Astrocyte of the spinal cord (primary cell): ENCODE measurements at places on chromosomes 5 and 9.
A peak's percentile ranks its signal among the peaks of the same experiment; 100 is the strongest.

- no peak for DNase-seq
Measured at GRCh38 chr9:132806723-132807421, 71.2 kb downstream of the AK8 start.

- DNase-seq = no peak
Measured at GRCh38 chr5:28066856-28067255, 1028.5 kb upstream of the CDH9 start.

GRCh38 chr5:135891791-135892190, 3.9 kb downstream of the IL9 start:
- no peak for DNase-seq

DNA sequence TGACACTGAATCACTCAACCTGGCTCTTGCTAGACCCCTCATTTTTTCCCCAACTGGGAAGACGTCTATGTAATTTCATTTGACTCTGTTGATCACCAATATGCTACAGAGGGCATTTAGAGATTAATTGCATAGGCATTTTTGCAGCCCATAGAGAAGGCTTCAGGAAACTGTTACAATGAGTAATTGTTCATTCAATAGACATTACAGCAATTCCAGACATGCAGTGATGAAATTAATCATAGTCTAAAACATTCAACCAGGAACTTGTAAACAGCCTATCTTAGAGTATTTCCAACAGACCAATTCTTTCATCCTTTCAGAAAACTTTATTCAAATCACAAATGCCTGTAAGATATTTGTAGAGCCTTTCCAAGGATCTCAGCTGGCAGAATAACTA, 122.3 kb downstream of the MARCHF11 start:
- no peak for DNase-seq

DNA sequence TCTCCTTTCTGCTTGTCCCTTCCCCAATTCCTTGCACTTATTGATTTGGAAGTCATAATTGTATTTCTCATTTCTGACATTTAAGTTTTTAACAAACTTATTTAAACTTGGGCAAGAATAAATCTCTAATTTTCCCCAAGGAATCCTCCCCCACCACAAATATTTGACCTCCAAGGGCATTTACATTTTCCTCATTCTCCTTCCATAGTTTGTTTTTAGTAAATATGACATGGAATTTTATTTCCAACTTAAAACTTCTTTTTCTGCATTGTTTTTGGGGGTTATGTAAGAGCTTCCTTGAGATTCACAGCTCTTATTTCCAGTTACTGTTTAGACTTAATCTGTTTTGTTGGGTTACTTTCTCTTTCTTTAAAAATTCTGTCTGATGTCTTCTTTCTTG, 64.9 kb downstream of the ZNF618 start:
- no peak for DNase-seq

DNA sequence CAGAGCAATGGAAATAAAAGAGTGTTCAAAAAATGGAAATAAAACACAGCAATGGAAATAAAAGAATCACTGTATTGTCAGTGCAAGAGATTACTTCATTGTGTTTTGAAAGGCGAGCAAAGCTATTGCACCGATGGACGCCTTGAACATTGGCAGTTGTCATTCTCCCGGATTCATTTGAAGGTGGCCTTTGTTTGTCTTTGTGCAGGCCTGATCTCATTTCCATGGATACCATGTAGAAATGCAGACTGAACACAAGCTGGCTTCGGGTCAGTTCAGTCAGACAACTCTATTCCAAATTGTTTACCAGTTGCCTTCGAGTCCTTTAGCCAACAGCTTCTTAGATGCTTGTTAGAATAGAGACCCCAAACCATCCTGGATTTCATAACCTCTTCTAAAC, 8.3 kb downstream of the ITGA2 start:
- DNase-seq = no peak

DNA sequence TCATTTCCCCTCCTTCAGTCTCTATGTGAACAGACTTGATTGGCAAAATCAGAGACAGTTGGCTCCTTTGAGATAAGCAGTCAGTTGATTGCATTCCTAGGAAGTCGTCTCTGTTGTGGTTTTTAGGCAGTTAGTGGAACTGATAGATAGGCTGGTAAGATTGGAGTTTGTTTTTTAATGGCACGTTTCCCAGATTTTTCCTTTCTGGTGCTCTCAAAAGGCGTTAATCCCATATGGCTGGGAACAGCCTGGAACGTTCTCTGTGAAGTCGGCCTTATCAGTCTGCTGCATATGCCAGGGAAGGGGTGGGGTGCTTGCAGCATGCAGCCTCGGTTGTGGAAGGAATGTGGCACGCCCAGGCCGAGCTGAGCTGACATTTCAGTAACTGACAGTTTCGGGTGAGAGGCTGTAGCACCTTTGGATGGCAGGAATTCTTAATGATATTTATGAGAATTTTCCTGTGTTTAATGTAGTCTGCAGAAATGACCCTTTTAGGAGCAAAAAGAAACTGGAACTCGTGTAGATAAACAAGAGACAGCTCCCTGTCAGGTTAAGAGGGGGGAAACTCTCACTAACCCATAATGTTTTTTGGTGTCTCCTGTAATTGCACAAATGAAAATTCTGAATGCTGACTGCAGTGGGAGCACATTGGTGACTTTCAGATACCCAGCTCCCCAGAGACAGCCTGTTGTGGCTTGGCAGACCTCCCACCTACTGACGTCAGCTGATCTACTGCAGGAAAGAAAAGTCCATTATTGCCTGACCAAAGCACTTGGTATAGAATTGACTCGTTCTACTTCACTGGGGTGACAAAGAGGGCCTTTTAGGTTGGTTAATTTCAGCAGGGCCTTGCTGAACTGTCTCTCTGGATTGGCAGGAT, 6.3 kb downstream of the SPTAN1 start:
- DNase-seq = peak; percentile 94

DNA sequence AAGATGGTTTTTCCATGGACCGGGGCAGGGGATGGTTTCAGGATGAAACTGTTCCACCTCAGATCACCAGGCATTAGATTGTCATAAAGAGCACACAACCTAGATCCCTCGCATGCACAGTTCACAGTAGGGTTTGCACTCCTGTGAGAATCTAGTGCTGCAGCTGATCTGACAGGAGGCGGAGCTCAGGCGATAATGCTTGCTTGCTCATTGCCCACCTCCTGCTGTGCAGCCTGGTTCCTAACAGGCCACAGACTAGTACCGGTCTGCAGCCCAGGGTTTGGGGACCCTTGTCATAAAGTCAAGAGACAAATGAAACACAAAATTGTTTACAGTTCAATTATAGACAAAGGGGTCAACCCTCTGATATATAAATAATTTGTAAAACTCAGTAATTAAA, 101.7 kb downstream of the RANBP17 start:
- DNase-seq = peak; percentile 4

GRCh38 chr5:66617991-66618768, 22.0 kb downstream of the MAST4 start:
- DNase-seq = no peak

- DNase-seq = no peak
Measured at GRCh38 chr5:110463106-110463505, 263.4 kb downstream of the TMEM232 start.

DNA sequence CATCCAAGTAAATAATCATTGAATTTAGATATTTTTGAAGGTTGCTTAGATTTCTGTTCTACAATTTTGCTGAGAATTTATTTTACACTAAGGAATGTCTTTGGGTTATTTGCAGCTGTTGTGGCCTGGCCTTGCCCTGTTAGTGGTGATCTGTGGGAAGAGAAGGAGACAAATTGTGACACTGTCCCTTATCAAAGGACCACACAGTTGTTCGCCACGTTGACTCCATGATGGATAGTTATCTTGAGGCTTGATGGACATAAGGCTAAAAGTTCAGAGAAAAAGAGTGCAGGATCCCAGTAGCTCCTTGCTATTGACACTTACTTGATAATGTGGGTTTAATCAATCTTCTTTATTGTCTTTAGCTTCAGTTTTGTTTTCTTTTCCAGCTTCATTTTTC, 186.6 kb upstream of the MEF2C start:
- DNase-seq = no peak

GRCh38 chr5:153678617-153679329, 188.3 kb downstream of the GRIA1 start:
- no peak for DNase-seq

- DNase-seq = no peak
Measured at GRCh38 chr5:104345222-104346016, 782.8 kb upstream of the NUDT12 start.

DNA sequence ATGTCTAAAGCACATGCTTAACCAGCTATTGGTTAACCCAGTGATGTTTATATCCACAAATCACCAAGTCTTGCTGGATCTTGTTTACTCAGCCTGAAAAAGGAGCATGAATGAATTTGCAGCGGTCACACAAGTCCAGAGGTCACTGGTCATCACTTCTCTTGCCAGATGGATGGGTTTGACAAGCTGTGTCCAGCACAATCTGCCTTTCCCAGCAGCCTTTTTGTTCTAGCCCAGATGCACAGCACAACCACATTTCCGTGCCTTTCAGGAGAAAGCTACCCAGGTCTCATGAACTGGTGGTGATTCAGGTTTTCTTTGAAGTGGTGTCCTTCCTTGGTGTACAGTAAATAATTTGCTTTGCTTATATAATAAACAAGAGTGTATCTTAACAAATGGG, 32.1 kb downstream of the TMEM252 start:
- DNase-seq = no peak

- DNase-seq = no peak
Measured at GRCh38 chr5:135951807-135952206, 3.0 kb downstream of the LECT2 start.

GRCh38 chr9:12963537-12963936, 188.7 kb downstream of the LURAP1L start:
- DNase-seq = no peak

- DNase-seq = no peak
Measured at GRCh38 chr5:170332058-170332457, 34.5 kb upstream of the LCP2 start.

DNA sequence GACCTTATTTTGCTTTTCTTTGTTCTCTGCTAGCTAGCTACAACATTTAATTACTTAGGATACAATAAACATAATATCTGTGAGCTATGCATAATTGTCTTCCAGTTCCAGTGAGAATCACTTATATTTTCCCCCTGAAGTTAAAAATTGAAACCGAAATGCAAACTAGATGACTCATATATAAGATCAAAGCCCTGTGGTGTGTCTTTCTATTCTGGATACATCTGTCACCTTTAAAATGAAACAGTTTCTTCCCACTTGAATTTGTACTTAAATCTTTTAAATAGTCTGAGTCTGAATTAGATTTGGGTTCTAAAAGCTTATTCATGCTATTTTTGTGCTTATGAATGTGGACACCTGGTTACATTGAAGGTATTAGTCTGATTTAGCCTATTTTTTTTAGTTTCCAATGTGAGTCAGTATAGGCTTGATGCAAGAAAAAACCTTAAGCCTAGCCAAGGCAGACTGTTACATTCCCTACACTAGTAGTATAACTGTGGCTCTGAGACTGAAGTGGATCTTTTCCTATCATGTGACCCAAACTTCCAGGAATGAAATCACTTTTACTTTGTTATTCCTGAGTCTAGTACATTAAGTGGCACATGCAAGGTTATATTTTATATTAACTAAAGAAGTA, 703.5 kb upstream of the RGMB start:
- peak; percentile 20 for DNase-seq

GRCh38 chr5:132896685-132897084, 23.2 kb downstream of the LEAP2 start:
- no peak for DNase-seq

- DNase-seq = no peak
Measured at GRCh38 chr5:176593273-176593869, 16.6 kb downstream of the GPRIN1 start.

GRCh38 chr5:9928326-9928725, 298.2 kb upstream of the TAS2R1 start:
- no peak for DNase-seq

GRCh38 chr5:125269926-125270325, 523.5 kb upstream of the ZNF608 start:
- DNase-seq = no peak

- peak; percentile 56 for DNase-seq
Measured at GRCh38 chr9:22452415-22453010, 5.9 kb downstream of the DMRTA1 start.

DNA sequence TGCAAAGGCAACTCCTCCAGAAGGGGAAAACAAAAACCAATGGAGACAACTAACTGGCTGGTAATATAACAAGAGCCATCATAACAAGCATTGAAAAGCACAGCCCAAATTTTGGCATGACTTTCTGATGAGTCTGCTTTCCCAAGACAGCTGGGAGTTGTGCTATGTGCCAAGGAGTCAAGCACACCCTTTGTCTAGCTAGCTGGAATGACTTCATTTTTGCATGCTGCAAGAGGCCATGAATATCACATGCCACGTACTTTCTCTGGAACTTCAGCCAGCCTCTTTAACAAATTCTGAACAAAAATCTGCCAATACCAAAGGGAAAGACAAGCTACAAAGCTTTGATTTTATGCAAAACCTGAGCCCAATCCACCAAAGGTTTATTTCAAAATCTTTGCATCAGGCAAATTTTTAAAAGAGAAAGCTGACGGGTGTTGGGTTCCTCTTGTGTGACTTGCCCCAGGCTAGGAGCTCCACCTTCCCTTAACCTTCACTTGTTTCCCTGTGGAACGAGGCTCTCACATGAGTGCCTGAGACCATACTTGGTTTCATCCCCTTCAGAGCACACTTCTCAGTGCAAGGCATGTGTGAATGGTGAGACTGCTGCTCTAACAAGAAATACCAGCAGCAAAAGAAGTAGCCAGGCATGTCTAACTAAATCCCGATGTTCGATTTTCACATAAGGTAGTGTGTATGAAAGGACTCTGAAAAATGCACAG, 47.3 kb downstream of the S1PR3 start:
- peak; percentile 85 for DNase-seq

- no peak for DNase-seq
Measured at GRCh38 chr9:133276923-133277322, 1.9 kb upstream of the ABO start.
